ENCODE measurements at places on chromosomes 11 and 22.

DNA sequence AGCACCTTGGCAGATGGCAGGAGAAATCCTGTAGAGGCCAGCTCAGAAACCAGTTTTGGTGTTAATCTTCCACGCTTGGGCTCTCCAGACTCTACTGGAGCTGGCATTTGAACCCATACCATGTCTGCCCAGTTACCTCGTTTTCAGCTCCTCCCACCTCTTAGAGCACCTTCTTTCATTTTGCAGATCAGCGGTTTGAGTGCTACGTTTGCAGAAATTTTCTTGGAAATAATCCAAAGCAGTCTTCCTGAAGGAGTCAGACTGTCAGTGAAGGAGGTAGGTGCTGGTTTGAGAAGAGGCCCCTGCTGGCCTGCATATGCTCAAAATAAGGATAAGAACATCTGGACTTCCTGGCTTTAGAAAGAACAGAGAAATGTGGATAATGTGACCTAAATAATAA, 13.7 kb downstream of the COA4 start:
- DNase-seq = no peak

GRCh38 chr11:9120664-9121468, 29.5 kb upstream of the SCUBE2 start:
- no peak for DNase-seq

- no peak for DNase-seq
These were observed 18.2 kb upstream of the CASP12 start for GRCh38 chr11:104916442-104916841.

GRCh38 chr11:17645190-17645970, 74.0 kb upstream of the MYOD1 start:
- DNase-seq = no peak

- no peak for DNase-seq
These were observed 33.7 kb upstream of the LINC01488 start for GRCh38 chr11:69447786-69448185.

DNA sequence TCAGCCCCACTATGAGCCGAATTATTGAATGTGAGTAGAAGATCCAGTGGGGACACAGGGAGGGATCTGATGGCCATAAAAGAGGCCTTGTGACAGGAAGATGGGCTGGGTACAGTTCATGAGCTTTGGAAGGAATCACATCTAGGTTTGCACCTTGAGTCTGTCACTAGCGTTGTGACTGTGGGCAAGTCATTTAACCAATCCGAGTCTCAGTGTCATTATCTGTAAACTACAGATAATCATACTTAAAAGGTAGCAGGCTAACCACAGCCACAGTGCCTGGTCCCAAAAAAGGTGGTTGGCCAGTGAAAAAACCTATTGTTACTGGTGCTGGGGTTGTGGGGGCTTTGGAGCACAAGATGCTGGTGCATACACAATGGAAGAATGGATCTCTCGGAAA, 3.8 kb downstream of the HEPN1 start:
- DNase-seq = no peak

DNA sequence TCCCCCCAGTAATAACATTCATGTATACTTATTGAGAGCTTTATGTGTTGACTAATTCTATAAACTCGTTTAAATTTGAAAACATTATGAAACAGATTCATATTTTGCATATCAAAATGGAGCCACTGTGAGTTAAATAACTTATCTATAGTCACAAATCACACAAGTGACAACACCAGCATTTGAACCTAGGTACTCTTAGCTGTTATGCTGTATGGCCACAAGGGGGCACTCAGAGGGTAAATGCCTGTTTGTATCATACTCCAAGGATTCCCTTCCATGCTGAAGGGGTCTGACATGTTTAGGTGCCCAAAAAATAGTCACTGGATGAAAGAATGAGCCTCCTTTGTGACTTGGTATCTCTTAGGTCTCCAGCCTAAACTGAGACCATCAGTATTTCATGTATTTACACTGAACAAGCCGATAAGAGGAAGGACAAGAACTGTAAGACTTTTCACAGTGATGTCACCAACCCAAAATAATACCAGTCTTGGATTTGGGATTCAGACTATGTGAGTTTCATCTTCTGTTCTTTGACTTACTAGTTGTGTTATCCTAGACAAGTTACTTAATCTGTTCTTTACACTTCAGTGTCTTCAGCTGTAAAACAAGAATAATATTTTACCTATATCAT, 12.2 kb upstream of the OR52D1 start:
- peak; percentile 23 for DNase-seq

DNA sequence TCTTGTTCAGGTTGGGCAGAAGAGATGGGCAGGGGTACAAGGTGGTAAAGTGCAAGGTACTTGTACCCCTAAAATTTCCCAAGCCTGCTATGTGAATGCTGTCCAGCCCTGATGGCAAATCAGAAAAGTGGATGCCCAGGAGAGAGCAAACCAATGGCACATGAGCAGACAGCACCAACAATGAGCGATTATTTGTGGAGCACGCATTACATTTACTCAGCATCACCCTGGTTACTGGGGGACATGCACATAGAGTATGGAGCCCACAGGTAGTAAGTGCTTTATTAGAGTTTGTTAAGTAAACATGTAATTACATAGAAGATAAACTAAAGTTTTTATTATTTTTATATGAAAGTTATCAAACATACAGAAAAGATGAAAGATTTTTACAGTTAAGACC, 165.7 kb downstream of the NTM start:
- DNase-seq = no peak

GRCh38 chr11:15275141-15275540, 160.4 kb downstream of the INSC start:
- no peak for DNase-seq

GRCh38 chr11:27968461-27968860, 139.5 kb downstream of the KIF18A start:
- no peak for DNase-seq

DNA sequence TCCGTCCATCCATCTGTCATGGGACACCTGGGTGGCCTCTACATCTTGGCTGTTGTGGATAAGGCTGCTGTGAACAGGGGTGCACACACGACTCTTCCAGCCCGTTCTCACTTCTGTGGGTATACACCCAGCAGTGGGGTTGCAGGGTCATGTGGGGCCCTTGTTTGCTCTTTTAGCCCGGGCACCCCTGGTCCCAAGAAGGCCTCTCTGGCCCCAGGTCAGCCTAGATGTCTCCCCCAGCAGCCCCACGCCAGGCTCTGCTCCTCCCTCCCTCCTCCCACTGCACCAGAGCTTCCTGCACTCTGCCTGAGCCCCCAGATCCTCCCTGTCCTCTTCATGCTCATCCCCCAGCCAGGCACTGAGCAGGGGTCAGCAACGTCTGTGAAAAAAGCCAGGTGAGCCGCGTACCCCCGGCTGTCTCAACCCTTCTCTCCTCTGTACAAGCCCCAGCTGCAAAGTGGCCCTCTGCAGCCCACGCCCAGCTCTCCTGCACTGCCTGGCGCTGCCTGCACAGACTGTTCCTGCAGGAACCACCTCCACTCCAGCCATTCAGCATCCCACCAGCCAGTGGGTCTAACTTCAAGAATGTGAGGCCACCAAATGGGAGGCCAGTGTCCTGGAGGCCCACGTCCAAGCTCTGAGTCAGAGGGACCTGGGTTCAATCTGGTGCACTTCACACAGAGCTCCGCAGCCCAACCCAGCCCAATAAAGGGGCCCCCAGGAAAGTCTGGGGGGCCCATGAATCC, 1508.9 kb downstream of the BRD1 start:
- no peak for DNase-seq

GRCh38 chr11:130548491-130548833, 100.0 kb downstream of the ADAMTS15 start:
- no peak for DNase-seq

- DNase-seq = no peak
These were observed 25.7 kb upstream of the GAL start for GRCh38 chr11:68658661-68659060.

- DNase-seq = no peak
These were observed 19.2 kb downstream of the SLC43A1 start for GRCh38 chr11:57496109-57496820.

GRCh38 chr11:14190992-14191778, 167.8 kb downstream of the RRAS2 start:
- no peak for DNase-seq

- no peak for DNase-seq
These were observed 9.7 kb downstream of the SRSF8 start for GRCh38 chr11:95076416-95076815.

DNA sequence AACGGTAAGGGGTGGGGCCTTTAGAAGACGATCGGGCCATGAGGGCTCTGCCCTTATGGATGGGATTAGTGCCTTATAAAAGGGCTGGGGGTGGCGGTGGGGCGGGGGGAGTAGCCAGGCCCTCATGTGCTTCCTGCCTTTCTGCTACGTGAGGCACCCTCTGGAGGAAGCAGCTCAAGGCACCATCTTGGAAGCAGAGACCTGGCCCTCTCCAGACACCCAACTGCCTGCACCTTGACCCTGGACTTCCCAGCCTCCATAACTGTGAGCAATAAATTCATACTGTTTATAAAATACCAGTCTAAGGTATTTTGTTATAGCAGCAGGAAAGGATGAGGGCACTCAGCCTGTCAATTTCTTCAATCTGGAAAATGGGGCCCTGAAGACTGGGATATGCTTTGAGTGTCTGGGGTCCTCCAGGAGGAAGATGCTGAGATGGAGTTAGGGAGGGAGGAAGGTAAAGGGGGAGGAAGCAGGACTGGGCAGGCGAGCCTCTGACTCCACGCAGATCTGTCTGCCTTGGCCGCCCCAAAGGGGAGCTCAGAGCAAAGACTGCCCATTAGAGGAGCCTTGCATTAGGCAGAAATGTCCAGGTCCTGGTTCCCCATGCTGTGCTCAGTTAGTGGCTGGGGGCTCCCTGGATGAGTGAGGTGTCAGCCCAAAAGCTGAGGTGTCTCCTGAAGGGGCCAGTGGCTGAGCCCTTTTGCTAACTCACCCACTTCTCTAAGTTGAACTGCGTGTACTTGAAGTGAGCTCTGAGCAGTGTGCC, 5.3 kb downstream of the CABP2 start:
- no peak for DNase-seq

- DNase-seq = no peak
These were observed 378.1 kb downstream of the CADM1 start for GRCh38 chr11:115126092-115126491.

- DNase-seq = no peak
These were observed 53.5 kb downstream of the ENTHD1 start for GRCh38 chr22:39839917-39840510.

GRCh38 chr22:39363751-39364515, 14.1 kb downstream of the SYNGR1 start:
- no peak for DNase-seq

DNA sequence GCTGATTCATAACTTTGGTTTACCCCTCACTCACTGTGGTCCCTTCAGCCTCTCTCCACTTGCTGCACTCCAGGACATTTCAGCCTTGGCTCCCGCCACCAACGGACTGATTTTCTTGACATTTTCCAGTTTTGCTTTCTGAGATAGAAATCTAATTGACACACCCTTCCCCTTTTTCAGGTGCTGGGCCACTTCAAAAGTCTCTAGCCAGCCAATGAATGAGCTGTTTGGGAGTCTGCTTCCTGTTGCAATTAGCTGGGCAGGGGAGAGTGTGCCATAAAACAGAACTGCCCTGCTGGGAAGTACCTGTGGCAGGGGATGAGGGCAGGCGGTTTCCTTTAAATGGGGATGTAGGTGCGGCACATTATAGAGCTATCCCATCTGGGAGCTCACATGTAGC, 21.1 kb upstream of the PLET1 start:
- no peak for DNase-seq

- no peak for DNase-seq
These were observed 185.8 kb upstream of the C11orf87 start for GRCh38 chr11:109236188-109236587.

DNA sequence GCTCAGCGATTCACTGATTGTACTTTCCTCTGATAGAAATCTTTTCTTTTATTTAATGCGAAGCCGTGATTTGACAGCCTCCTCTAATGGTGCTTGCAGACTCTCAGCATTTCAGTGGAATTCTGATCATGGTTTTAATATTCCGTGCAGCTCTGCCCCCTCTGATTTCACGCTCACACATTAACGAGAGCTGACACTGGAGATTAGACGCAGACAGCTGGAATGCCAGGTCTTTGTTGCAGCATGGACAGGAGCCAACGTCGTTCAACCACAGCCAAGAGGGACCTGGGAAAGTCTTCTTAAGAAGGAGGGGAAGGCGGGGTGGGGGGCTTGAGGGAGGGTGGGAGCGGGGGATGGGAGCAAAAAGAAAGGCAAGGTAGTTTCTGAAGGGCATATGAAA, 186.4 kb downstream of the BLID start:
- peak; percentile 70 for DNase-seq

- no peak for DNase-seq
These were observed 36.4 kb downstream of the RAB30 start for GRCh38 chr11:83035070-83035854.

- peak; percentile 86 for DNase-seq
These were observed 88.4 kb downstream of the UBASH3B start for GRCh38 chr11:122743949-122744348.

DNA sequence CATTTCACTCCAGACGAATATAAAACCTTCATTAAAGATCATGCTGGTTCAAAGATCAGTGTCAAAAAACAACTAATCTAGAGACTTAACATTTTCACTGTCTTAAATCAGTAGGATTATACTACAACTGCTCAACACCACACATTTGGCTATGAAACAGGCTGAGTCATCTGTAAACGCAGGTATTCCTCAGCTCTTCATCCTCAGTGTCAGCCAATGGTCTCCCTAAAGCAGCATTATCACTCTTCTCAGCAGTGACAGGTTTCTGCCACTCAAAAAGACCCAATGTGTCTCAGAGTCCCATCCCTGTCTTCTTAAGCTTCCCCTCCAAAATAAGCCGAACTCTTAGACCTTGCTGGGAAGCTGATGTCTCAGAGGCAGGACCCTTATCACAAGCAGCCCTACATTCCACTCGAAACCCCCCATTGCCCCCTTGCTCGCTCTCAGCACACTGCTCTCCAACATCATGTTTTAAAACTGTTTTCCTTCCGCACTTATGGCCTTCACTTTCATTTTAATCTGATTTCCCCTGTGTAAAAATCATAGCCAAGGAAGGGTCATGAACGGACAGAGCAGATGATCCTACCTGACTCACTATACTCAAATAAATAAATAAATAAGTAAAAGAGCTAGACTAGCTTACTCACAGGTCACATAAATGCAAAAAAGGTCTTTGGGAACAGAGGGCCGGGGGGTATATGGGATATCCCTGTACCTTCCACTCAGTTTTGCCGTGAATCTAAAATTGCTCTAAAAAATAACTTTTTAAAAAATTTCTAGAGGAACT, 23.0 kb downstream of the CDON start:
- no peak for DNase-seq

- DNase-seq = no peak
These were observed 21.3 kb downstream of the TRIM44 start for GRCh38 chr11:35683728-35684339.

GRCh38 chr11:113189909-113190667, 124.3 kb upstream of the TTC12 start:
- DNase-seq = no peak

Data from femur (tissue), 1 donor.